ENCODE measurements at places on chromosomes 12 and 14.

- no peak for DNase-seq
Measured at GRCh38 chr12:116393859-116394650, 116.6 kb upstream of the MED13L start.

- no peak for DNase-seq
Measured at GRCh38 chr12:118187751-118188435, 52.0 kb downstream of the PEBP1 start.

DNA sequence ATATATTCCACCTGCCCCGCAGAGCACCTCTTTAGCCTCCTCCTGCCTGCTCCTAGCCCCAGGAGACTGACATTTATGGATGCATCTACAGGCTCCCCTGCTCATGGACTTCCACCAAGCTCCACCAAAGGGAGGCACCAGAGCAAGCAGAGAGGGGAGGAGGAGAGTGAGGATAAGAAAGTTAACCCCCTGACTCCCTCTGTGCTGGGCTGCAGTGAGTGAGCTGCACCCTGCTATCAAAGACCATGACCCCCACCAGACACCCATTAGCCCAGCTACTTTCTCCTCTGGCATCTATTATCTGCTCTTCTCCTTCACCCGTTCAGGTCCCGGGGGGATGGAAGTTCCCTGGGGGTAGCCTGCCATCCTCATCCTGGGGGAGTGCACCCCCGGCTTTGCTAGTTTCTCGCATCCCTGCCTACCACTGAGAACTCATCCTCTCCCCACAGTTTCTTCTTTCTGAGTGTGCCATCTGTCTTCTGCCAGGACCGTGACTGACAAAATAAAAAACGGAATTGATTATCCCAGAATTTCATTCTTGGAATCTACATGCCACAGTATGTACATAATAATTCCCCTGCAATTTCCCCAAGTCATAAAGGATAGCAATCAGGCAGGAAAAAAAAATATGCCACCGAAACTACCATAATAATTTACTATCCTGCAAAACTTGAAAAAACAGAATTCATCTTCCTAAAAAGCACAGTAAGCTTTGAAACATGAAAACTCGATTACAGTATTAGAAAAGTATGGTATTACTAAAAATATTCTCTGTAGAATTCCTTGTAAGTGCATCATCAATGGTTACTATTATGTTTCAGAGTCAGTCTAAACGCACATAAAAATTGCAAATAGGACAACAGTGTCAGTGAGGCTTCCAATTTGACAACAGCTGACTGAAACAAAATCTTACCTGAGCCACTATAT is 45.2 kb downstream of the FOXN3 start:
- DNase-seq, result no peak

- no peak for DNase-seq
Measured at GRCh38 chr12:2057041-2057794, 4.4 kb downstream of the CACNA1C start.

GRCh38 chr14:20855652-20856291 is 35.4 kb upstream of the RNASE3 start:
- no peak for DNase-seq

DNA sequence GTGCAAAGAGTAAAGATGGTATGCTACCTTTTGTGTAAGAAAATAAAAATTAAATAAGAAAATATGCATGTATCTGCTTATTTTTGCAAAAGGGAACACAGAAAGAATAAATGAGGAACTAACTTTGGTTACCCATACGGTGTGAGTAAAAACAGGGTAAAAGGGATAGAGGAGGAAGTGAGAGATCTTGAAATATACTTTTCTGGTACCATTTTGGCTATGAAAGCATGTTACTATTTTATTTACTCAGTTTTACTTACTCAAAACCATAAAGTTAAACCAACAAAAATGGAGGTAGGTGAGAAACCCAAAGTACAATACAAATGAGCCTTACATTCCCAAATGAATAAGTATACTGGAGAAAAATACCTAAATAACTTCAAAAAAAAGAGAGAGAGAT is 122.0 kb upstream of the EGLN3 start:
- no peak for DNase-seq

GRCh38 chr12:40137252-40137651 is 31.4 kb upstream of the SLC2A13 start:
- DNase-seq, result no peak

DNA sequence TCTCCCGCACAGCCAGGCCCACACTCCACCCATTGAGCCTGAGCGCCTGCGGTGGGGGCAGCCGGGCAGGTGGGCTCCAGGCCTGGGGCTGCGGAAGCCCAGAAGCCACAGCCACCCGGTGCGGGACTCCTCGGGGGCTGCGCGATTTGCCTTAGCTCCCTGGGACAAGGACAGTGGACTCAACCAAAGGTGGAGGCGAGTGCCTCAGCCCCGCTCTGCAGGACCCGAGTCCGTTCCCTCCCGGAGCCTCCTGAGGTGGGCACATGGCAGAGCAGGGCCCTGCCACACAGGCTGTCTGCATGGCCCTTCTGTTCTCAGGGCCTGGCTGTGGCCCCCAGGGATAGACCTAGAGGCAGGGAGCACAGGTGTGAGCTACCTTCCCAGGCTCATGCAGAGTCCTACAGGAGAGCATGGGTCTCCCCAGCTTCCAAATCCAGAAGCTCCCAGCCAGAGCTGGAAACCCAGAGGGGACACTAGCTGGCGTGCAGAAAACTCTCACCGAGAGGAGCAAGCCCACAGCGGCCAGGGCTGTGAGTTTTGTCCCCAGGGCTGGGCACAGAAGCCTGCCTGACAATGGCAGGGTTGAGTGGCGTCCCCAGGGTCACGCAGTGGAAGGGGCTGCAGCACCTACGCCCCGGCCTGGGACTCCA is 22.2 kb upstream of the LRTM2 start:
- no peak for DNase-seq

DNA sequence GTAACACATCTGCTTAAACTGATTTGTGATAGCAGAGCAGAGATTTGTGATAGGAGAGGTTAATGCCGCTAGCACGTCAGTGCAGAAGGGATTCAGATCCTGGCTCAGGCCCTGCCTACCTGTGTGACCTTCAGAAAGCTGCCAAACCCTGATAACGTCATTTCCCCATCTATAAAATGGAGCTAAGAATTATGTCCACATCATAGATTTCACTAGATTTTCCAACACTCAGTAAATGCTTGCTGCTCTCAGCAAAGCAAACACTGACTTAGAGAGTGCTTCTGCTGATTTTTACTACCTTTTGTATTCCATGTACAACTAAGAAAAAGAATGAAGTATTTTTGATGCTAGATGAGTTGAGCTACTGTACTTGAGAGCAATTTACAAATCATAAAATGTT is 261.4 kb downstream of the ITPR2 start:
- no peak for DNase-seq

DNA sequence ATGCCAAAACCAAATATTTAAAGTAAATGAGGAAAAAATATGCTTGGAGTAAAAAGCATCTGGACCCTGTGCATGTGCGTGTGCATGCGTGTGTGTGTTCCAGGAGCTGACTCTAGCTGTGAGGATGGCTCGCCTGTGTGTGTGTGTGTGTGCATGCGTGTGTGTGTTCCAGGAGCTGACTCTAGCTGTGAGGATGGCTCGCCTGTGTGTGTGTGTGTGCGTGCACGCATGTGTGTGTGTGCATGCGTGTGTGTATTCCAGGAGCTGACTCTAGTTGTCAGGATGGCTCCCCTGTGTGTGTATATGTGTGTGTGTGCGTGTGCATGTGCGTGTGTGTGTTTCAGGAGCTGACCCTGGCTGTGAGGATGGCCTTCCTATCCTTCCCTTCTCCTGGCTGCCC is 357.7 kb downstream of the CACNA1C start:
- DNase-seq, result no peak

GRCh38 chr14:68965261-68965761 is 13.8 kb downstream of the ACTN1 start:
- DNase-seq, result no peak

DNA sequence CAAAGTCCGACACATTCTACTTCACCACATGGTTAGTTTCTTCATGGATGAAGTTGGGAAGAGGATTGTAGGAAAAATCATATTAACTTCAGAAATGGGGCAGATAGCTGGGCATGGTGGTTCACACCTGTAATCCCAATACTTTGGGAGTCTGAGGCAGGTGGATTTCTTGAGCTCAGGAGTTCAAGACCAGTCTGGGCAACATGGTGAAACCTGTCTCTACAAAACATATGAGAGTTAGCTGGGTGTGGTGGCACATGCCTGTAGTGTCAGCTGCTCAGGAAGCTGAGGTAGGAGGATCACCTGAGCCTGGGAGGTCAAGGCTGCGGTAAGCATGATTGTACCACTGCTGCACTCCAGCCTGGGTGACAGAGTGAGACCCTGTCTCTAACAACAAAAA is 49.5 kb upstream of the PCED1B start:
- no peak for DNase-seq

- DNase-seq, result no peak
Measured at GRCh38 chr12:95953000-95953399, 9.9 kb downstream of the AMDHD1 start.

DNA sequence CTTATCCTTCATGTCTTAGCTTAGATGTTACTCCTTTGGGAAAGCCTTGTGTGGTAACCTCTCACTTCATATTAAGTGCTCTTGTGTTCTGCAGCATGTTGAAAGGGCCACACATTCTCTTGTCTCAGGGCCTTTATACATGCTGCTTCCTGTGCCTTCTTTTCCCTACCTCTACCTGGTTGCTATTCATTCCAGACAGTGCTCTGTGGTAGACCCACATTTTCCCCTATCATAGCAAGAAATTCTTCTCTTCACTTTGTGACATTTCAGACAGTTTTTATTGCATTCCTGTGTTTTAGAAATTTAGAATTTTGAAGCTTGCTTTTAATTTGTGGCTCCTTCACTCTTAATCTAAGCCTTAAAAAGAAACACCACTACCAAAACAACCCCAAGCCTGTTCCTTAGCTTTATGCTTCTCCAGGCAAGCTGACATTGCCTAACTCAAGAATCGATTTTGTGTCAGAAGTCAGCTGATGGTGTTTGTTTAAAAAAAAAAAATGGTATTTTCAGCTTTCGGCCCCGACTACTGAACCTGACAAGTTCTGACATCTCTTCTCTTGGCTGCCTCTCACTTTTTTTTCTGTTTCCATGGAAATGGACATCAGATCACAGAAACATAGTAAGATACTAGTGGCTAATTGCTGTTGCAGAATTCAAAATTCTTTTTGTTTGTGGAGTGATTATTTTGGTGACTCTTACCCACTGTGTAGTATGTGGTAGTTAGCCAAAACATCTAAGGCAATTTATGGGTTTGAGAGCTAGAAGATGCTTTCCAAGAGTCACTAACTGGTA is 156.3 kb downstream of the NUBPL start:
- no peak for DNase-seq

GRCh38 chr12:74890237-74890599 is 319.4 kb downstream of the KCNC2 start:
- DNase-seq, result no peak

DNA sequence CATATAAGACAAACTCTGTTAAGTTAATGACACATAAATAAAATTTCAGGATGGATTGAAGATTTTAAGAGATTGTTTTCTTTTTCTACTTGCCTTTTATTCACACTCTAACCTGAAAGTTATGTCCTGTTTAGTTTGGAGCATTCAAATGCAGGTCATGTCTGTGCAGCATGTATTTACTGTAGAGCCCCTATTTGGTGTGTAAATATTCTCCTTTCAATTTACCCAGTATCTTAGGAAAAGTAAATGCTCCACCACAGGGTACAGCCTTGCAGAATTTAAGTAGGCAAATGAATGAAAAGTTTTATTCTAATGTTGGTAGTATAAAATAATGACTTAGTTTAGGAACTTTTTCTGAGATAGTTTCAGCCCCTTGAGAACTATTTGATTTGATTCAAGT is 6.2 kb upstream of the DCN start:
- DNase-seq, result no peak

DNA sequence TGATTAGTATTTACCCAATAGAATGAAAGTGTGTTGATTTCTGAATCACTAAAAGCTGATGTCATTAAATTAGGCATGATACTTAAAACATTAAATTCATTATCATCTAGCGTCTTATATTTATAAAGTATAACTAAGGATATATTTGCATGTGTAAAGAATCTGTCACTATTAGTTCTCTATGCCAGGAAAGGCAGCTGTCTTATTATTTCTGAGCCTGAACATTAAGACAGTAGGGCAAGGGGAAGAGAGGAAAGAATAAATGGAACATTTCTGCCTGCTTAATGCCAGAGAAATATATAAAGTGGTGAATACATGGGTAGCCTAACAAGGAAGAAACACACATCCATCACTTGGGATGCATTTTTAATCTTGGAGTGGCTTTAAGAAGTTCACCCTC is 965.1 kb upstream of the TMEM132C start:
- no peak for DNase-seq

- no peak for DNase-seq
Measured at GRCh38 chr12:112328456-112329124, 53.6 kb downstream of the HECTD4 start.

GRCh38 chr12:11718768-11719253 is 69.3 kb downstream of the ETV6 start:
- DNase-seq, result no peak

- DNase-seq, result no peak
Measured at GRCh38 chr12:118884226-118884625, 97.1 kb upstream of the SRRM4 start.

DNA sequence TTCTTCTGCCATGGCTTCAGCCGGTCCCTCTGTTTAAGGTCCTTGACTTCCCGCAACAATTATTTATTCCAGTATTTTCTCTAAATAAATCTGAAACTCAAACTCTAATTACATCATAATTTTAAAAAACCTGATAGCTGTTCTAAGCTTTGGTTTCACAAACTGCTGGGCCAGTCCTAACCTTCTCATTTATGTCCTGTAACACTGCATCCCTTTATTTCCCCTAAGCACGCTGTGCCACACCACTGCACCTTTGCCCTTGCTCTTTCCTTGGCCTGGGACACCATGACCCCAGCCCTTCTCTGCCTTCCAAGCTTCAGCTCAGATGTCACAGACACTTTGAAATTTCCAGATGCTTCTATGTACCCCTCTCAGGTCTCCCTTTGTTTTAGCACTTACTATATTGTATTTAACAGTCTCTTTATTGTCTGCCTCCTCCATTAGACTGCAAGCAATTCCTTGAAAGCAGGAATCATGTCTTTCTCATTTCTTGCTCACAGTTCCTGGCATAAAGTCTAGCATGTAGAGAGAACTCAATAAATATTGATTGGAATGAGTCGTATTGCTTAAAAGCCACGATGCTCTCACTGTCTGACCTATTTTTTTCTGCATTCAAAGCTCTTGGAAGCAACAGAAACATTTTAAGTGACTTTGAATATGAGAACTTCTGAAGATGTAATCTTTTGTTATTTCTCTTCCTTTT is 111.1 kb downstream of the ERGIC2 start:
- no peak for DNase-seq

DNA sequence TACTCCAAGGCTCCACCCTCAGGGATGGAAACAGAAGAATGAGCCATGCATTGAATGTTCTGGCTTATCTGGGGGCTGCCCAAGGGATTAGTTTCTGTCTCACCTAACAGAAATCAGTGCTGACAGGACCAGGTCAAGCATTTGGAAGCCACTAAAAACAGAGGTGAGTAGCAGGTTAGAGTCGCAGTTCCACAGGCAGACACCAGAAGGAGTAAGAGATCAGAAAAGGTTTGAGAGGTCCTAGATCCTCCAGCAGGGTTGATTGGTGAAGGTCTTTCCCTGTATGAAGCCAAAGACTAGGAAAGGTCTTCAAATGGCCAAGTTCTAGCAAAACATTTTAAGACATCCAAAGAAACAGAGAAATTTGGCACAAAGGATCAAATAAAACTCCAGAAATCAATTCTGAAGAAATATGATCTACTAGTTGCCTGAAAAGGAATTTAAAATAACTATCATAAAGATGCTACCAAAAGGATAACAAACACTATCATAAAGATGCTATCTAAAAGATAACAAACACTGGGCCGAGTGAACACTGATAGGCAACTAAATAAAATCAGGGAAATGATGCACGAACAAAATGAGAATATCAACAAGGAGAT is 19.5 kb upstream of the TTC9 start:
- DNase-seq, result peak; percentile 29

GRCh38 chr12:68441167-68441566 is 109.0 kb upstream of the MDM1 start:
- no peak for DNase-seq

All from stimulated activated CD8-positive, alpha-beta memory T cell treated with anti-CD3 and anti-CD28 coated beads, Interleukin-4, amount 100 ng/mL, for 1 hour (primary cell).